ENCODE measurements at places on chromosomes 4 and X.

- no peak for DNase-seq
These were observed 155.5 kb downstream of the RAB28 start for GRCh38 chr4:13328591-13328990.

DNA sequence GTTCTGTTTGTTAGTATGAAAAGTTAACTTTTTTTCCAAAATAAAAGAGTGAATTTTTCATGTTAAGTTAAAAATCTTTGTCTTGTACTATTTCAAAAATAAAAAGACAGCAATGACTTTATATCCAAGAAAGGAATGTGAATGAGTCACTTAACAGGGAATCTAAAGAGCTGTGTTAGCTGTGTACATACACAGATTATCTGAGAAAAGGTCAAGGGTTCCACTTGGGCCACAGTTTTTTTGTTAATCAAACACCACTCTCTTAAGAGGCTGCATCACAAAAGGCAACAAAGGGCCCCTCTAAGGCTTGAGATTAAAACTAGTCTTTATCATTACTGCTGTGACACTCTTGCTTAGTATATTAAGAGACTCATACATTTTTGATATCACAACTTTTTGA is 82.1 kb downstream of the FIP1L1 start:
- no peak for DNase-seq

GRCh38 chr4:80196259-80196921 is 913 bp upstream of the PRDM8 start:
- no peak for DNase-seq

GRCh38 chr4:8438743-8439142 is 1.8 kb downstream of the ACOX3 start:
- DNase-seq, result no peak

- peak; percentile 75 for DNase-seq
These were observed at the start of gene GRIA2 for GRCh38 chr4:157220371-157220881. Gene GRIA2 (plus strand): TSS chr4:157220728. CDS start chr4:157221043, 315 bp downstream.
